AG04449 (cell line): ENCODE measurements at places on chromosomes 1 and 21.

DNA sequence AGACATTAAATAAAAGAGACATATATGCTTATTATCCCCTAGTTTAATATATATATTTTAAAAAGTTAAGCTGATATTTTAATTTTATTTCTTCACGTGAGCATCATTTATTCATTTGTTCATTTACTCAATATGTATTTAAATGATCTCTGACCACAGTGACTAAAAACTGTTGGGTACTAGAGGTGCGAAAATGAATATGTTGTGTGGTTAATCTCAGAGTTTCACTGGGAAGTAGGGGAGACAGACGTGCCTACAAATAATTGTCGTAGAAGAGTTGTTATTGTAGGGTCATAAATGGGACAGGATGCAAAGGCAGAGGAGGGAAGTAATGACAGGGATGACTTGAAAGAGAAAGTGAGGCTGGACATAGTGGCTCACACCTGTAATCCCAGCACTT lies 213.0 kb upstream of the CACYBP start:
- DNase-seq: no peak

DNA sequence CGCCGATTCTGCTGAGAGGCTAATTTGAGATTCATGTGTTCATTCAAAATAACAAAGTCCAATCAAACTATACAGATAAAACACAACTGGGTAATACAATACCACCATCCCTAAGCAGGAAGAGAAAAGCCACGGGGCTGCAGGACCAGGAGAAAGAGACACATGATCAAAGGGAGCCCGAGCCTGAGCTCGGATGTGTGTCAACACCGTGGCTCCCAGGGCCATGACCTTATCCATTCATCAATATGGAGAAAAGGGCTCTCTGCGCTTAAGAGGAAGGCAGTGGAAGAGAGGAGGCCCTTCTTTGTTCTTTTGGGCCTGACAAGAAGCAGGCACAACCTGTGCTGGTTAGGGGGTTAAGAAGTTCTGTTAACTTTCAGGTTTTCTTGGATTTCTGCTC lies 56.7 kb downstream of the HUNK start:
- DNase-seq: no peak

- DNase-seq: no peak
Measured at GRCh38 chr1:201180901-201181300, 9.7 kb upstream of the IGFN1 start.

GRCh38 chr1:69994241-69994640 lies 211.1 kb downstream of the LRRC40 start:
- DNase-seq: no peak

DNA sequence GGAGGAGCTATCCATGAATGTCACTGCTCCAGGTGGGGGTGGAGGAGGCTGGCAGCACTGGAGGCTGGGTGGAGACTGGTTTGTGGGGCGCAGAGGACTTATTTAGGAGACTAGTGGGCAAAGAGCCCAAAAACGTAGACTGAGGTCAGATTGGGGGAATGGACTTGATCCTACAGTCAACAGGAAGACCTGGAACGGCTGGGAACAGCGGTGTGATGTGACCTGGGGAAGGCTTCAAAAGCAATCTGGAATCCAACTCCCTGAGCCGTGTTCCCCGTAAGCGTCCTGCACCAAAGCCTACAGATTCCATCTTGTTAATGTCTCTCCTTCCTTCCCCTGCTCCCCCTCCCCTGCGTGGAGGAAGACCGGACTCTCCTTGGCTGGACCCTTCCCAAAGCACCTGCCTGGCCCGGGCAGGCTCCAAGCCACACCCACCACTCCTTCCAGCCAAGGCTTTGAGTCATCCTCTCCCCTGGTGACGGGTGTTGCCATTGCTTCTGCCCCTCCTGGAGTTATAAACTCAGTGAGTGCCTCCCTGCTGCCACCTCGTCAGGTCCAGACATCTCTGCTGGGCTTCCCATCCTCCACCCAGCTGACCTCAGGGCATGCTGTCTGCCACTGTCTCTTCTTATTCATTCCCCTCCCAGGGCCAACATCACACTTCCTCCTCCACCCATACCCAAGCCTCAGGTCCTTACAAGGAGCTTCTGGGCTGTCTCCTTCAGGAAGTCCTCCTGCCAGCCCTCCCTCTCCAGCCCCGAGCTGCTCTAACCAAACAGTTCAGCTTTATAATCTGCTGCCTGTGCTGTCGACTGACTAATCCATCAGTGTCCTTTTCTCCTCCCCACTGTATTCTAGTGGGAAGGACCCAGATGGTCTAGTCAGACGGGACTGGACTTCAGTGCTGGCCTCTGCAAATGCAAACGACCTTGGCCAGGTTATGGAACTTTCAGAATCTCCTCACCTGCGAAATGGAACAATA lies 1.6 kb upstream of the CLSTN1 start:
- DNase-seq: no peak

DNA sequence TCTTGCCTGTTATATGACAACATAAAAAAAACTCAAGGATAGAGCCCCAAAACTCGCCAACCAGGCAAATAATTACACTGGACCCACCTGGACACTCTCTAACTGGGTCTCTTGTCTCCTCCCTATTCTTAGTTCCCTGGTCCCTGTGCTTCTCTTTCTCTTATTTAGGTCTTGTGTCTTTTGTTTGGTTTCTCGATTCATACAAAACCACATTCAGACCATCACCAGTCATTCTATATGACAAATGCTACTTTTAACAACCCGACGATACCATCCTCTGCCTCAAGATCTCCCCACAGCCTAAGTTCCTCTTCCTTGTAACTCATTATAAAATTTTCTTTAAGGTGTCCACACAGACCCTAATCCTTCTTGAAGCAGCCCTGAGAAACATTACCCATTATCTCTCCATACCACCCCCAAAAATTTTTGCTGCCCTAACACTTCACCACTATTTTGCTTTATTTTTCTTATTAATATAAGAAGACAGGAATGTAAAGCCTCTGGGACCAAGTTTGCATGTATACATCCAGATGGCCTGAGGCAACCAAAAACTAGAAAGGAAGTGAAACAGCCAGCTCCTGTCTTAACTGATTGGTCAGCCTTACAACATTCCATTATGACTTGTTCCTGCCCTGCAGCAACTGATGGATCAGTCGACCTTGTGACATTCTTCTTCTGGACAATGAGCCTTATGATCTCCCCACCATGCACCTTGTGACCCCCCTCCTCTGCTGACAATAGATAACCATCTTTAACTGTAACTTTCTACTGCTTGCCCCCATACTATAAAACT lies 638.2 kb downstream of the AMY1C start:
- DNase-seq: no peak

DNA sequence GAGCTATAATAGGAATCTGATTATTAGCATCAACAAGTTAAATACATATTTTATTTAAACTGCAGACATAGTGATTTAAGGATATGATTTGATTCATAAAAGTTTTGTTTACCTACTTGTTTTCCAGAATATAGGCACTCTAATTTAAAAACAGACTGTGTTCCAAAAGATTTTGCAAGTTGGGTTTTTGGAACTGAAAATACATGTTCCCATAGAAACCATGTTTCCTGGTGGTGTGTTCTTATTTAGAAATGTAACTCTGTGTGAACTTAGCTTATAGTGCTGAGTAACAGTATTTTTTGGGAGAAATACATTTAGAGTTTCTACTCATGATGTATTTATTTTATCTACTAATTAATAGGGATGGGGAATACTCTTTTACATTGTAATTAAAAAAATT lies 21.8 kb downstream of the USP25 start:
- no peak for DNase-seq

DNA sequence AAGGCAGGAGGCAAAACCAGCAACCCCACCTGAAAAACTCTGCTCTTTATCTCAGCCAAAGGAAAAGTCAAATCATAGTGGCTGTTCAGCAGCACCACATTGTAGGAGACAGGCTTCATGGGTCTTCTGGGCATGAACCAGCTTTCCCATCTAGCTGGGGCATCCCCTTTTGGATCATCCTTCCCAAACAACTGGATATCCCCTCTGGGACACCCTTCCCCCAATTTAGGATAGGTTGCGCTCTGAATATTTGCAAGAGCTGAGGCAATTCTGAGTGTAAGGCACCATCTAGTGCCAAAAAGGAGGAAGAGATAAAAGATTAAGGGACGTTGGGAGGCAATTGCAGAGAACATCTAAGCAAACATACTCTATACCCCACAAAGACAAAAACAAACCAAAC lies 295.8 kb downstream of the MATN1 start:
- no peak for DNase-seq

GRCh38 chr1:117067533-117068370 lies 7.6 kb downstream of the TTF2 start:
- DNase-seq: no peak

DNA sequence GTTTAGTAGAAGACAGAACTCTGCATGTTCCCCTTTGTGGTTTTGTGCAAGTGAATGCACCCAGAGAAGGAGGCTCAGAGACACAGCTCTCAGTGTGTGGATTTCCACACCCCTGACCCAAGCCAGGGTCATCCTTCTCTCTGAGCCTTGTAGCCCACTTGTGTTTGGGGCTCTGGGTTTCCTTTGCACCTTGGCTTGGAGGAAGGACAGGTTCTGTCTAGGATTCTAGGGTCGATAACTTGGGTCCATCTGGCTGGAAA lies 27.2 kb downstream of the MYOG start:
- no peak for DNase-seq

DNA sequence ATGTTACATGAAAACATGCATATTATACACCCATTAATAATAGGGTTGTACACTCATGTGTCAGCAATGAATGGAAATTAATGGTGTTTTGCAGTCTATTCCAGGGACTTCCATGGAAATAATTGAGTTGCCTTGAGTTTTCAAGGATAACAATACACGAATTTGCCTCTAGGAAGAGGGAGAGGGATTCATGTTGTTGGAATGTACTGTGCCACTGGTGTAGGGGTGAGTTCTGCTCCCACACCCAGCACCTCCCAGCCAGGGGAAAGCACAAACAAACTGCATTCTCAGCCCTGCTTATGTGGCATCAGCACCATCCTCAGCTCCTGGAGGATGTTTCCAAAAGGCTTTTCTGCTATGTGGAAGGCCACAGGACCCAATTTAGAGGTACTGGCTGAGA lies 57.8 kb downstream of the BCAR3 start:
- no peak for DNase-seq
